ENCODE measurements at places on chromosomes 1 and 21. TPM values are rescaled to one million over a fixed set of nuclear protein-coding genes. Genes with fewer than 3 reads are reported as not detected.

ATP1A2 gene
- 41.2 TPM for total RNA-seq

OR10J1 gene
- total RNA-seq: not detected

ESPN gene
- 6.2 TPM for total RNA-seq

HHIPL2 gene
- 0.62 TPM for total RNA-seq

ASAP3 gene
- 44.4 TPM for total RNA-seq

CACNA1S gene
- not detected for total RNA-seq

CFAP107 gene
- not detected for total RNA-seq

NOS1AP gene
- total RNA-seq: 7.0 TPM

BATF3 gene
- total RNA-seq: 3.5 TPM

HAPLN2 gene
- total RNA-seq: 5.6 TPM

GRCh38 chr1:228278432-228278941, 70.6 kb downstream of the OBSCN start:
- DNase-seq: no peak

- DNase-seq: no peak
These were observed 47.2 kb upstream of the IGSF21 start for GRCh38 chr1:18060366-18060765.

DNA sequence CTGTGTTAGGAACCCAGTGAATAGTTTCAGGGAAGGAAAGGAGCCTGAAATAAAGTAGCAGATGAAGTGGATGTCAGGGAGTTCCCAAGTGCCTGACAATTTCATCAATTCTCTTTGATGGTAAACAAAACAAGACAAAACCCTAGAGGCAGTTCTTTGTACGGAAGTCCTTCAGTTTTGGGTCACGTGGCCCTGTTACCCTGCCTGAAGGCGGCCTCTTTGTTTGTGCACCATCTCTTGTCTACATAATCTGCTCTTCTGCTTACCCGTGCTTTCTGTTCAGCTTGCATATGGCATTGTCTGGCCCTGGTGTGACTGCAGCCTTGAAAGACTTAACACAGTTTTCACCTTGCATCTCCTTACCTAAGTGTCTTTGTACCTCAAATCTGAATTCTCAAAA, 166.7 kb upstream of the DUSP10 start:
- no peak for DNase-seq

- DNase-seq: no peak
These were observed 23.8 kb downstream of the DENND2D start for GRCh38 chr1:111176678-111177077.

GRCh38 chr1:87176087-87176486, 152.6 kb upstream of the LMO4 start:
- DNase-seq: no peak

- DNase-seq: no peak
These were observed 24.0 kb upstream of the WASF2 start for GRCh38 chr1:27513958-27514357.

DNA sequence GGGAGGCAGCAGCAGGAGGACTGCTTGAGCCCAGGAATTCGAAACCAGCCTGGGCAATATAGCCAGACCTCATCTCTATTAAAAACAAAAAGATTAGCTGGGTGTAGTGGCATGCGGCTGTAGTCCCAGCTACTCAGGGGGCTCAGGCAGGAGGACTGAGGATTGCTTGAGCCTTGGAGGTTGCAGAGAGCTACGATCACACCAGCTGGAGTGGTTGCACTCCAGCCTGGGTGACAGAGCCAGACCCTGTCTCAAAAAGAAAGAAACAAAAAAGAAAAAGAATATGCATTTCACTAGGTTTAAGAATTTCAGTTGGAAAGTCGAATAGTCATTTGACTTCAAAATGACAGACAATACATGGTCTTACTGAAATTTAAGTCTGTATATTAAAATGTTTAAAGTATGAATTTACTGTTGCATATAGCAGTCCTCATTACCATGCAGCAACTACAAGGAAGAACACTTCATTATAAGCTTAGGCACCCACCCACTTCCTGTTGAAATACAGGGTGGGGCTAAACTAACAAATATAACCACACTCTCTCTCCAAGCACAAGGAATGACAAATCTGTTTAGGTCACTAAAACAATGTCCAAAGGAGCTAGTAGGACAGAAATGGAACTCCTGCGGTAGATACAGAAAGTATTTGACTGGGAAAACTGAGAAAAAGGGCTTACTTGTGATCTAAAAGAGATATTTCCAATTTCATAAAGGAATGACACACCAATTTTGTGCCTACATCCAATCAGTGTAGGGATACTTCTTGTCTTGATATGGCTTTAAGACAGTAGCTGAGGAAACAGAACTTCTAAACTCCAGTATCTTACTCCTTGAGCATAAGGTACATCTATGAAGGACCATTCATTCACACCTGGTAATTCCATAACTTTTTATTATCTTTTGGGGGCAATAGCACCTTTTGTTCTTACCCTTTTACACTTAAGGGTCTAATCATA, 44.1 kb downstream of the GPR3 start:
- no peak for DNase-seq

DNA sequence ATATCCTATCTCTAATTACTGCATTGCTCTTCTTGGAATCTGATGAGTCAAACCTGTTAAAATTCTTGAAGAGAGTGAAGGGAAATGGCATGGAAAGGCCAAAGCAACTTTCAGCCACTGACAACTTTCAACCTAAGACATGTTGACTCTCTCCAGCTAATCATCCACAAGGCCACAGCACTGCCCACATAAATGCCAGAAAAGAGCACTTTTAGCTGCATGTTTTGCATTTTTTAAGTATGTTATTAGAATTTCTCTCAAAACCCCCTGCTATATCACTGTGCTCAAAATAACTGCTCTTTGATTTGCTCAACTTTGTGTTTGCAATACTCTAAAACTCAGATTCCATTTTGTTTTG, 352.5 kb downstream of the ADGRL2 start:
- no peak for DNase-seq

GRCh38 chr1:31272369-31272768, 24.2 kb downstream of the SNRNP40 start:
- no peak for DNase-seq

DNA sequence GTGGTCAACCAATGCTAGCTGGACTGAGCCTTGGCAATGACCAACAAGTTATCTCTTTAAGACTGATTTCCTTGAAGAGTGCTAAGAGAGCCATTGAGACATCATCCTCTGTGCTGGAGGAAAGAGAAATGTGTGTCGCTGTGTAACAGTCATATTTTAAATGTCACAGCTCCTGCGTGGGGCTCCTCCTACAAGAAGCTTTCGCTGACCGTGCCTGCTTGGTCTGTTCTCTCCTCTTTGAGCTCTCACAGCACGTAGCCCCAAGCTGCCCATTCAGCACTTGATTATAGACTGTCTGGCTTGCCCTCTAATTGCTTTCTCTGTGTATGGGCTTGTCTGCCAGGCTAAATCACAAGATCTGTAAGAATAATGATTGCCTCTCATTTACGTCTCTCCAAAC, 221.3 kb downstream of the FOXD2 start:
- peak; percentile 18 for DNase-seq

GRCh38 chr21:34675871-34676270, 7.1 kb downstream of the CLIC6 start:
- DNase-seq: no peak

DNA sequence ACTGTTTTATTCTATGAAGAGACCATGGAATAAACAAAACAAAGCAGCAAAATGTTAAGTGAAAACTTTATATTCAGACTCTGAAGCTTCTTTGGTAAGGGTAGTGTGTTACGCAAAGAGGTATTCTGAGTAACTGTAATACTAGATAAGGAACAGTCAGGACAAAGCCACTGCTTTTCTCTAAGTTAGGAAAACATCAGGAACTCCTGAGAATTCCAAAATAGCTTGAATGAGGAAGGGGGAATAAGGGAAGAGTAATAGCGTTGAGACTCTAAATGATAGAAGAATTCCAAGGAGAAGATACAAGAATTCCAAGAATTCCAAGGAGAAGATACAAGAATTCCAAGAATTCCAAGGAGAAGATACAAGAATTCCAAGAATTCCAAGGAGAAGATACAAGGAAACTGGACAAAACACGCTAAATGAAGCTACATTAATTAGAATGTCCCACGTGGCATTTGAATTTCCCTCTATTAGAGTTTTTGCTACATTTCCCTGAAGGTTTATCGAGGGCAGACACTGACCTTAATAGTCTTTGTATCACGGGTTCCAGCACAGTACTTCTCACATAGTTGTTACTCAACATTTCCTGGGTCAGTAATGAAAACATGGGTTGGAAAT, 71.5 kb downstream of the SMYD3 start:
- DNase-seq: no peak

DNA sequence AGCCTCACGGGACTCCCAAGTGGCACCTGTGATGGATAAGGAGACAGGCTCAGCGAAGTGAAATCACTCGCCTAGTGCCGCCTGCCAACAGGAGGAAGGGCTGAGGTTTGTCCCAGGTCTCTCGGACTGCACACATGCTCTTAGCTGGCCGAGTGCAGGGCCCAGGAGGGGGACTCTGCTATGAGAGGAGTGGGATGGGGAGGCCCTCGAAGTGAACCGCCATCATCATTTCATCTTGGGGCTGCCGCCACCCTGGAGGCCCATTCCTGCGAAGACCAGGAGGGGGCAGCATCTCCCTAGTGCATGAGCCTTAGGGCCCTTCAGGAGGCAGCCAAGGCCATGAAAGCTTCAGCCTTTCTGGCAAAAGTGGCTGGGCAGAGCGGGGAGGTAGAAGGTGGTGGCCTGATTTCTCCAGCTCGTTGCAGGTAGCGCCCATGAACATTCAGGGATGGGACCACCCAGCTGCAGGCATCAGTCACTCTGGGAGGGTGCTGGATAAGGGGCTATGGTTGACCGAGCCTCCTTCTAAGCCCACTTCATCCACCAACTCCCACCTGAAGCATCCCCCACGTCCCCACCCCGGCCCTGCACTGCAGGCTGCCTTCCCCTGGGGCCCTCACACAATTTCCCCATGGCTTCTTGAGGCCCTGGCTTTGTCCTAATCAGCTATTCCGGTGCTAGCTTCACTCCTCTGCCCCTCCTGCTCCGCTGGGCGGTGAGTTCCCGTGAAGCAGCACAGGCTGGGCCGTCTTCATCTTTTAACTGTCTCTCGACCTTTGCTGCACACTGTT, 17.2 kb upstream of the RASSF5 start:
- DNase-seq: peak; percentile 83

DNA sequence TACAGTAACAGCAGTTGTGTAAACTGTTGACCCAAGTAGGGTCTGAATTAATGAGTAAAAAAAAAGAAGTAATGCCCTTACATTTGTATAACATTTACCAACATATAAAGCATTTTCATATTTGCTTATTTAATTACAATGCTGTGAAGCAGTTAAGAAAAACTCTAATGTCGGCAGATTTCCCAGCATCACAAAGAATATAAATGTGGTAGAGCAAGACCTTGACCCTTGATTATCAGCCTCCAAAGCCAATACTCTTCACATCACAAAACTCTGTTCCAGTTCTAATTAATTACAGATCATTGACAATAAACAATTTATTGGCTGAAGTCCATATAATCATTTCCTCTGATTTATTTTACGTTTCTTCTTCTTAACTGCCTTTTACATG, 130.2 kb downstream of the DUSP10 start:
- no peak for DNase-seq

- DNase-seq: no peak
These were observed 453 bp upstream of the TTLL10 start for GRCh38 chr1:1173061-1173792.

GRCh38 chr1:18109058-18109755, 1.6 kb downstream of the IGSF21 start:
- no peak for DNase-seq

- no peak for DNase-seq
These were observed 40.1 kb downstream of the SLC9C2 start for GRCh38 chr1:173562813-173563212.

DNA sequence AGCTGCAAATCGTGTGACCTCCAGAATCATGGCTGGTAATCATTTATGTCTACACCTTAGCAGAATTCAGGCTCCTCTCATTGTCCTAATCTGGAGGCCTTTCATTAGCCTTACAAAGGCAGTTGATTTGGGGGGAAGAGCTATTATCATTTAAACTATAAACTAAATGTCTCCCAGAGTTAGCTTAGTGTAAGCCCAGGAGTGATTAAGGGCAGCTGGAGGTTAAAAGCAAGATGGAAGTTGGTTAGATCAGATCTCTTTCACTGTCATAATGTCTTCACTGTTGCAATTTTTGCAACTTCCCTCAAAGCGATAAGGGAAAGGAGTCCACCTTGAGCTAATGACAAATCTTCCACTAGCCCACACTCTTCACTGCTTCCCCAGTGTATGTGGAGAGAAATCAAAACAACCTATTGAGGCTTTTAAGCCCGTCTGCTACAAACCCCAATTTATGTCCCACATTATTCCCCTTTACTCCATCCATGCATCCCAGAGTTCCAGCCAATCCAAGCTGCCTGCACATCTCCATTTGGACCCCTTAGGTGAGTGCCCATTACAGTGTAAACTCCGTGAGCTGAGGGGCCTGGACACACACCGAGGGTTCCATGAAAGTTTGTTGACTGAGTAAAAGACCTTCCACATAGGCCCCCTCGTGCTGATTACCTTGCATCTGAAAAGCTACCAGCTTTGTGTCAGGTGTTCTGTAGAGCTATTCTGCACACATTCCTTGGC, 61.5 kb upstream of the KLHDC7A start:
- DNase-seq: no peak

GRCh38 chr1:16092923-16093511, 19.6 kb upstream of the FAM131C start:
- DNase-seq: no peak

GRCh38 chr1:47208374-47208850, 18.6 kb upstream of the PDZK1IP1 start:
- no peak for DNase-seq

DNA sequence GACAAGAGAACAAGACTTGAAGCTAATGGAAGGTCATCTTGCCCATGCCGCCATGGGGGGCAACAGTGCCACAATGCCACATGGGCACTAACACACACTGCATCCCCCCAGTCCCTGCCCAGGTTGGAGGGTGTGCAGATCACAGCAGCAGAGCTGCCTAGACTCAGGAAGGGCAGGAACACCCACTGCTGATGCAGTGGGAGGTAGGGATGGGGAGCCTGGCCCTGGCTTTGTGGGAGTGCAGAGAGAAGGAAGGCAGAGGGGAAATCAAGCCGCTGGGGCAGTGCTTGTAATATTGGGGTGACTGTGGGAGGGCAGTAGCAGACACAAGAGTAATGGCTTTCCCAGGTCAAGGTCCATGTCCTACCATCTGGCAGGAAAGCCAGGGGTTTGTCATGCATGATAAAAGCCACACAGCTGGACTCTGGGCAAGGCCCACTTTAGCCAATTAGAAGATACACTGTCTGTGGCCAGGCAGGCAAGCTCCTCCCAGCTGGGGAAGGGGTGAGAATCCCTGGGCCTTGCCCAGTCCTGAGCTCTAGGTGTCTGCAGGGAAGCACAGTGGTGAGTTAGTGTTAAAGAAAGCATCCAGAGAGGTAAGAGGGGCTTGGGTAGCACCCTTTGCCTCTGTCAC, 25.4 kb upstream of the MEF2D start:
- no peak for DNase-seq

GRCh38 chr1:81449786-81450185, 350.9 kb upstream of the ADGRL2 start:
- no peak for DNase-seq

- no peak for DNase-seq
These were observed 8.9 kb downstream of the ACTL8 start for GRCh38 chr1:17763995-17764394.

- no peak for DNase-seq
These were observed 226.9 kb upstream of the C1orf174 start for GRCh38 chr1:4126731-4127591.
